ENCODE measurements at places on chromosomes 2 and 18. TPM values are rescaled to one million over a fixed set of nuclear protein-coding genes. Genes with fewer than 3 reads are reported as not detected.

MARCHF4 gene
- 8.2 TPM for total RNA-seq

SERPINB10 gene
- total RNA-seq: 3.7 TPM

LPIN2 gene
- total RNA-seq: 65.6 TPM

COL3A1 gene
- total RNA-seq: 3,051 TPM

ZBTB14 gene
- total RNA-seq: 16.6 TPM

RIT2 gene
- 7.1 TPM for total RNA-seq

GNLY gene
- 0.55 TPM for total RNA-seq

FN1 gene
- total RNA-seq: 615 TPM

IER3IP1 gene
- 21.9 TPM for total RNA-seq

MYL12B gene
- total RNA-seq: 196 TPM

SCN3A gene
- total RNA-seq: 25.4 TPM

UGT1A5 gene
- total RNA-seq: not detected

CHAC2 gene
- 6.5 TPM for total RNA-seq

TXNDC2 gene
- not detected for total RNA-seq

AKAIN1 gene
- total RNA-seq: 1.9 TPM

EIPR1 gene
- 33.2 TPM for total RNA-seq

IL1B gene
- 1.5 TPM for total RNA-seq

RUFY4 gene
- total RNA-seq: 0.10 TPM

ALPP gene
- not detected for total RNA-seq

HRH4 gene
- 0.06 TPM for total RNA-seq

GAL3ST2 gene
- 0.33 TPM for total RNA-seq

YES1 gene
- total RNA-seq: 63.3 TPM

STEAP3 gene
- 0.94 TPM for total RNA-seq

CREG2 gene
- 8.1 TPM for total RNA-seq

RTKN gene
- total RNA-seq: 32.9 TPM

SPAG16 gene
- total RNA-seq: 70.3 TPM

IL1RN gene
- total RNA-seq: 0.44 TPM

SULT1C4 gene
- 36.0 TPM for total RNA-seq

ATP8B1 gene
- total RNA-seq: 14.4 TPM

CDH2 gene
- total RNA-seq: 110 TPM

COL4A4 gene
- 1.7 TPM for total RNA-seq

CHCHD5 gene
- total RNA-seq: 5.3 TPM

GKN2 gene
- total RNA-seq: not detected

C2orf15 gene
- total RNA-seq: 5.7 TPM

SERPINB11 gene
- total RNA-seq: not detected

FMNL2 gene
- 81.1 TPM for total RNA-seq

MAP3K19 gene
- 6.9 TPM for total RNA-seq

CIAO1 gene
- total RNA-seq: 74.2 TPM

Measured in spinal cord (tissue), 10 donors.